ENCODE measurements at places on chromosomes 5 and 9.

- DNase-seq, result no peak
Measured at GRCh38 chr9:133691191-133691590, 47.0 kb downstream of the SARDH start.

DNA sequence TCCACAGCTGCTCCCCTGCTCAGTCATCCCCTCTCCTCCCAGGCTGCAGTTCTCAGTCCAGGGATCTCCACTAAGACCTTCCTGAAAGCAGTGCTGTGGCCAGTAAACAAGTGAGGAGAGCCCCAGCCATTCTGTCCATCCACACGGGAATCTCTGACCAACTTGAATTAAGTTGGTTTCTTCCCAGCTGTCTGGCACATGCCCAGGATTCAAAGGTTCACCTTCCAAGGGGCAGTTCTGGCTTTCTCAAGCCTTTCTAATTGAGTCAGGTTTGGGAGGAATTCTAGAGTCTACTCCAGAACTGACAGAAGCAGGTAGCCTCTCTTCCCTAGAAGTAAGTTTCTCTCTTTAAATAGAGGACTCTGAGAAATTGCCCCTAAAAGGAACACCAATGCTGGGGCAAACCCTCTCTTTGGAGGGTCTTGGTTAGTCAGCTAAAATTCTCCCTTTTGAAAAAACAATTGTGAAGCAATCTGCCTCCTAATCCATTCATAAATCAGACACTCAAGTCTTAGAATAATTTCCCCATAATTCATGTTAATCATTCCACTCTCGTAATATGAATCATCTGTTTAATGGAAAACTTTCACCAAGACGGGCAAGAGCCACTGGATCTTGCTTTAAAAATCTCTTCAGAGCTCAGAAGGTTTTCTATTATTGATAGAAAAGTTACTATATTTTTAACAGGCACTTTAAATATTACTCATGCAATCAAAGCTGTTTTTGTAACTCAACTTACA lies 133.8 kb downstream of the SPOCK1 start:
- no peak for DNase-seq

- peak; percentile 67 for DNase-seq
Measured at GRCh38 chr9:110579034-110579861, at the start of gene SVEP1. Gene SVEP1, minus strand, starts transcription at chr9:110579741. Its CDS starts 198 bp downstream, at chr9:110579543.

- no peak for DNase-seq
Measured at GRCh38 chr5:23675456-23675855, 168.0 kb downstream of the PRDM9 start.

DNA sequence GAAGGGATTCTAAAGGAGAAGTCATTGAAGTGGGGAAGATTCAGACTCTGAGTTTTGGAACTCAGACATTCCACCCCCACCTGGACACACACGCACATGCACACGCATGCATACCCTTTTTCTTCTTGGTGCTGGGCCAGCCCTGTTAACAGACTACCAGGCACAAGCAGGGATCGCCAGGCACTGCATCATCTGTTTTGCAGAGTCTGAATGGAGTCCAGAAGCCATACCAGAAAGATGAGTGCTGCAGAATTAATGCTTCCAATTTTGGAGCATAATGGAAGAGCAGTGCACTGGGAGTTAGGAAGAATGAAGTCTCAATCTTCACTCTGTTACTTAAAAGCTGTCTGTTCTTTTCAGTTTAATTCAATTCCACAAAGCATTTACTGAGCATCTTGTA lies 95.5 kb downstream of the PDE8B start:
- DNase-seq, result no peak

DNA sequence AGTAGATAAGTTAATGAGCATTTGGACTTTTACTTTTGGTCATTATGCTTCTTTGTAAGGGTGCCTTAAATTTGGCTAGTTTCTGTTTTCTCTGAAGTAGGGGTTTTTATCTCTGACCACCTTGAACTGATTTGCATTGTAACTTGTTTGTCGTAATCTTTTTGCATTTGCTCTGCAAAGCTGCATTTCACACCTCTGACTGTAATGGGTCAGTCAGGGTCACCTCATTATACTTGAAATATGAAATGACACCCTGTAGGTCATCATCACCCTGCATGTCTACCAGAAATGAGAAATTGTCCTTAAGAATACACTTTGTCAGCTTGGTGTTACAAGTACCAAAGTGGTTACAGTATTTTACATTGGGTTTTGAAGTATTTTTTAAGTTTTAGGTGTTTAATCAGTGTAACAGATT lies 74.0 kb downstream of the KCNN2 start:
- DNase-seq, result no peak

DNA sequence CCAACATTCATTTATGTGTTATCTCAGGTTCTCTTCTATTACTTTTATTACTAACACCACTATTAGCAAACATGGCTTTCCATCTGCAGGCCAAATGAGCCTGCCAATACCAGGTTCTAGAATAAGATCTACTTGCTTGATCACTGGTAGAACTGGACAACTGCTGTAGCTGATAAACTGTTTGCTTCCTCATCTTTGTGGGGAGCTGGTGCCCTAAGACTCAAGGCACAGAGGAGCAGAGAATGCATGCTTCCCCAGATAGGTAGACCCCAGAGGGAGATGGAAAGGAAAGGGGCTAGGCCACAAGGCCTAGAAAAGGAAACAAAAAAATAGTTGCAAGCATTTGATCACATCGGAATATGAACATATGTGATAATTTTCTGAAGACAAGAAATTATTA lies 30.7 kb upstream of the AUH start:
- DNase-seq, result no peak

GRCh38 chr5:172911976-172912375 lies 47.2 kb upstream of the RPL26L1 start:
- no peak for DNase-seq

DNA sequence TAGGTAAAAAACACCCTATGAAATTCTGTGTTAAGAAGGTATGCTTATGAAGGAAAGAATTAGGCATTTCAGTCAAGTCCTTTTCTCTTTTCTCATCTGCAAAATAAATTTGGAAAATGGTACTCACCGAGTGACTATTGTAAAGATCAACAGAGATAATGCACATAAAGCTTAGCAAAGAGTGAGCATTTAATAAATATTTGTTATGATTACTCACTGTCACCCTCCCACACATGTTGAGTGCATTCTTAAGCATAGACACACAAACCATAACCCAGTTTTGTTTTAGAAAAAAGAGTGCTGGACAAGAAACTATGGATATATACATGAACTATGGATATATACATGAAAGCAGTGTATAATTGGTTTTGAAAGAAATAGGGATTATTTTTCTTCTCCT lies 54.7 kb upstream of the PRLR start:
- no peak for DNase-seq

DNA sequence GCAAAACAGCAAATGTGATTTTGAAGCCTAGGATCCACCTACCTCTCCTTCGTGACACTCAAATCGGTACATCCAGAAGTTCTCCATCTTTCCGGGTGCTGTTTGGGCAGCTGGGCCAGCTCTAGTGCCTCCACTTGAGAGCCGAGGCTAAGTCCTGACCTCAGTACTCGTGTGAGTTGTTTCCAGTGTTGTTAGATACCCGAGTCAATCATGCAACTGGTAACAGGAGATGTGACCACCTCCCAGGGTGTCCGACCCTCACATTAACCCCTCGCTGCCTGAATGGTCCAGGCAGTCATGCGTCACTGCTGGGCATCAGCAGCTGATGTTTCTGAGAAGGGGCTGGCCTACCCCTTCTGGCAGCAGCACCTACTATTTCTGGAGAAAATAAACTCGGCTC lies 170.3 kb downstream of the ENTREP1 start:
- DNase-seq, result no peak

DNA sequence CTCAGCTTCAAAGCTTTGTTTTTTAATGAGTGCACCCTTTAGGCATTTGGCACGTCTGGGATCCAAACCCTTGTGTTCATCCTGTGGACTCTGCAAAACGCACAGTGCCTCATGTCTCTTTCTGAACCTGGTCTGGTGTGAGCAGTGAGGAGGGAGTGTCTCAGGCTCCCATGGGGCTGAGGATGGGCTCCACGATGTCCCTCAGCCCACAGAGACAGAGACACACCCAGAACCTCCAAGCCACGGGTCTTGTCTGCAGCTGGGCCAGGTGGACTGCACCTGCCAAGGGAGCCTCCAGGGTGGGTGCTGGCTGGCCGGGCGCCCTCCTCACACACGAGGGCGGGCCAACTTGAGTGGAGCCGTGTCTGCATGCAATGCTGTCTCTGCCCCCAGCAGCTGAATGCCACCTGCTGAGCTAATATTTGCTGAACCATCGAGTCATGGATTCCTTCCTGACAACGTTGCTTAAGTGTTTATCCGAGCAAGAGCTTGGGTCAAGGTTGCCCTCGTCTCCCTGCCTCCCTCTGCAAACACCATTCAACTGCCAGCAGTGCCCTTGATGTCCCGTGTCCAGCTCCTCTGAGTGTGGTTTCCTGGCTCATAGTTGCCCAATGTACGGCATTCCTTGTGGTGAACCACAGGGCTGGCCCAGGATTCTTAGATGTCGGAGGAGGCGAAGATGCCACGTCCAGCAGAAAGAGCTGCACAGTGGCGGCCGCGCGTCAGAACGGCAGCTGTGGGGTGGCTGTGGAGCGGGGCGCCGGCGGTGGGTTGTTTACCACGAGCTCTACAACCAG lies 31.4 kb upstream of the LPCAT1 start:
- DNase-seq, result peak; percentile 97

DNA sequence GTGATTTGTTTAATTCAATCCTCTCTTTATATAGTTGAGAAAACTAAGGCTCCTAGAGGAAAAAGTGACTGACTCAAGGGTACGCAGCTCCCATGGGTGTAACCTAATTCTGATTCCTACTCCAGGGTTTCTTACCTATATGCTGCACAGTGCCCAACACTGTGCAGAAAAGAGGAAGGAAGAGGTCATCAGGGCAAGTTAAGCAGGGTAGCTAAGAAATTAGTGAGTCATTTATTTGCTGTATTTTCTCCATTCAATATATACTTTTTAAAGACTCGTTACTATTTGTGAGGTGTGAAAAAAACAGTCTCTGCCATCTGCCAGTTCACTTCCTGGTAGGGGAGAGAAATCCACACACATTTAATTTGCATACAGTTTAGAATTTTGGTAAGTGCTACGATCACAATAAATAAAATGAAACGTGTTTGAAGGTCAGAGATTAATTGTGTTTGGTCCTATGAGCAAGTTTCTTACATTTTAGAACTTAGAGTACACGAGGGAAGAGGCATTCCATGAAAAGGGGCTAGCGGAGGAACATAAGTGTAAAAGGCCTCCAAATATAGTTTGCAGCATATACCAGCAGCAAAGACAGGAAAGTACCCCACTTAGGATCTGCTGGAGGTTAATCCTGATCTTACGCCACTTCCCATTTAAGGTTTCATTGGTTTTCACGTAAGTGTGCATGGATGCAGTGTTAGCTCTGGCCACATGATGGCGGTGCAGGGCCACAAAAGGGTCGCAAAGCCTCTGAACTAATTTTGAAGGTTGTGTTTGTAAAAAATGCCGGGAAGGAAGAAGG lies 59.9 kb upstream of the TLR4 start:
- peak; percentile 75 for DNase-seq

GRCh38 chr5:24750355-24750754 lies 105.6 kb upstream of the CDH10 start:
- DNase-seq, result no peak

DNA sequence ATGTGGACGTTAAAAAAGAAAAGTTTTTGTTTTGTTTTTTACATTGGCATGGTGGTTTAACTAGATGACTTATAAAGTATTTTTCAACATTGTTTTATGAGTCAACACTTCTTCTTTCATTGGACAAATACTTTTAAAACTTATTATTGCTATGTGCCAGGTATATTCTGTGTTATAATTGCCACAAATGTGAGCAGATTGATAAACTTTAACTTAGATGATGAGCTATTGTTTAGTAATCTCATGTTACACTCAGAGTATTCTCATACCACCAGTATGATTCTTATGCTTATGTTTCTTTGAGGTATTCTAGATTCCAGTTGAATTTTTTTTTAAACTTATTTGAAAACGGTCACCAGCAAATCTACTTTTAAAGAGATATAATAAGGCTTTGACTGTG lies 60.3 kb downstream of the RASA1 start:
- no peak for DNase-seq

GRCh38 chr5:106142116-106142515 lies 1528.6 kb downstream of the EFNA5 start:
- no peak for DNase-seq

GRCh38 chr5:6459896-6460295 lies 11.2 kb downstream of the UBE2QL1 start:
- DNase-seq, result no peak

DNA sequence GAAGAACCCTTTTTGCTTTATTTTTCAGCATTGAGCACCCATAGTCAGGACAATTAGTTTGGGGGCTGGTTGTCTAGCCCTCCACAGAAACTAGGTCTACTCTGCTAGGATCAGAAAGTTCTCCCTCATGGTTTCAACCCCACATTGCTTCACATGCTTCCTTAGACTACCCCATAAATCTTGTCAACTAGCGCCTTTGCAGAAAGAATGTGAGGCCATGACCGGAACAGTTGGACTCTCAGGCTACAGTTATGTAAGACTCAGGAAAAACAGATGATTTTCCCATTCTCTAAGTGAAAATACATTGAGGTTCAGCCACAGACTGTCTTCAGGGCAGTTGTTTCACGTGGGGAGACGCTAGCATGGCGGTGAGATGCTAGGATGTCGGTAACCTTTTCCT lies 255.6 kb downstream of the NR3C1 start:
- no peak for DNase-seq

DNA sequence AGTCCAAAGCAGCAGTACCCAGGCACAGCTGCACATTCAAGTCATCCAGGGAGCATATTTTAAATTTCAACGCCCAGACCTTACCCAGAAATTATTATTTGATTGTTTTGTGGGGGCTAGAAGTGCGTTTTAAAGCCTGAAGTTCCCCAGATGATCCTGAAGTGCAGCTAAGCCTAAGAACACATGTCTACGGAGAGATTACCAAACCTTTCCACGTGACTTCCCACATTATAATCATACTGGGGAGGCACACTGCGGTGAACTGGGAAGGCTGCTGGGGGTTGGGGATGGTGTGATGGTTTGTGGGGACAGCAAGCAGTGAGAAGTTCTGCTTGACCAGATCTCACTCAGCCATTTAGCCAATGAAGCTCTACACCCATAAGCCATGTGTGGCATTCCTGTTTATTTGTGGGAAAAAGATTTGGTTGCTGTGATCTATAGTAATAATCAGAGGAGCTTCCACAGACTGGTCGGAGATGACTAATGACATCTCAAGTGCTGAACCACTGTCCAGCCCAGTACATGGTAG lies 93.4 kb upstream of the CDH6 start:
- DNase-seq, result no peak

GRCh38 chr9:98825414-98825813 lies 17.9 kb downstream of the GALNT12 start:
- no peak for DNase-seq

All from MCF 10A (cell line).